ENCODE measurements at places on chromosomes 1 and 21.

DNA sequence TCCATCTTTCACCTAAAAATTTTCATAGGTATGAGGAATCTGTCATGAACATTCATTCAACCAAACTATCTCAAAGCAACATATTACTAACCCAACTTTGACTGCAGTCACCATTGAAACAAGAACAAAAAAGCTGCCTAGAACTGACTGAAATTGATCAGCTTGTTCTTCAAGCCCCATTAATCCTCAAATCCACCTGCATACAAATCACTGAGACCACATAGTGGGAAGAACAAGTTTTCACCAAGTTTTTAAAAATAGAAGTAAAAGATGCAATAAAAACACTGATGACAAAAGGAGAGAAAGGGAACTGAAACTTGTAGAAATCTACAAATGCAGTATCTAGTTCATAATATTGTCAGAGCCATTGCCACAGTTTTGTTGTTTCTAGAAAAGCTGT is 6.1 kb downstream of the SORT1 start:
- no peak for DNase-seq

DNA sequence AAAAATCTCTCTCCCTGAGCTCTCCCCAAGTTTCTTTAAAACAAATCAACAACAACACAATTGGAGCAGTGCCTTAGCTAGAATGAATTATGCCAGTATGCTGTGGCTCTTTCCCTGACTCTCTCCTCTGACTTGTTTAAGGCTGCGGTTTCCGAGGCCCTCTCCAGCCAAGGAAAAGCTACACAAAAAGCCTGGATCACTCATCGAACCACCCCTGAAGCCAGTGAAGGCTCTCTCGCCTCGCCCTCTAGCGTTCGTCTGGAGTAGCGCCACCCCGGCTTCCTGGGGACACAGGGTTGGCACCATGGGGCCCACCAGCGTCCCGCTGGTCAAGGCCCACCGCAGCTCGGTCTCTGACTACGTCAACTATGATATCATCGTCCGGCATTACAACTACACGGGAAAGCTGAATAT is 1.9 kb downstream of the S1PR1 start:
- peak; percentile 90 for DNase-seq

DNA sequence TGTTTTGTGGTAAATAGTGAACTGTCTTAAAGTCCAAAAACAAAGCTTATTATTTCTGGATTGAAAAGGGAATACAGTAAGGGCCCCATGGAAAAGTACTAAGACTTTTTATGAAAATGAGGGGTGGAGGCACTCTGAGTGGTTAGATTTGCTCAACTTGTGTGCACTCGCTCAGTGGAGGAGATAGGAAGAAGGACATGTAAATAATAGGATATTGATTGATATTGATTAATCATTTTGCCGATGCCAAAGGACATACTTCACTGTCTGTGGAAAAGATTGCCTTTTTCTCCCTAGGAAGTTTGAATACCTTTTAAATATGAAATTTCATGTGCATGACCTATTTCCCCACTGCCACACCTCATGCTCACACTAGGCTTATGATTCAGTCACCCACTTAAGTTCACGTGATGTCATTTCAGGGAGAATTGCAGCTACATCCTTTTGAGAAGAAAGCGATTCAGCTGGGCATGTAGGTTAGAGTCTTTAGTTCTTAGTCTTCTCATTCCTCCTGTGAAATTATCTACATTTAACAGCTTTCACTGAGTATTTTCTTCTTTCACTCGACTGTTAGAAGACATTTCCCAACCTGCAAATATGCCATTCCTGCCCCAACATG is 5.0 kb downstream of the MTR start:
- DNase-seq, result no peak

DNA sequence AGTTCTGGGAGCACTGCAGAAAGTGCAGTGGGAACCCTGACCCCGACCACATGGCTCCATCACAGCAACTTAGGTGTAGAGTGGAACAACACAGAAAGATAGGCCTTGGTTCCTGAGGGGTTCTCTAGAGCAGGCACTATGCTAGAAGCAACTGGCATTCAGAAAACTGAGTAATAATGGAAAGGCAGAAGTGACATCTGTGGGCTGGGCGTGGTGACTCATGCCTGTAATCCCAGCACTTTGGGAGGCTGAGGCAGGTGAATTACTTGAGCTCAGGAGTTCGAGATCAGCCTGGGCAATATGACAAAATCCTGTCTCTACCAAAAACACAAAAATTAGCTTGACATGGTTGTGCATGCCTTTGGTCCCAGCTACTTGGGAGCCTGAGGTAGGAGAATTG is 5.3 kb downstream of the MRPS15 start:
- no peak for DNase-seq

GRCh38 chr21:46116776-46117585 is 19.1 kb downstream of the COL6A2 start:
- peak; percentile 64 for DNase-seq

DNA sequence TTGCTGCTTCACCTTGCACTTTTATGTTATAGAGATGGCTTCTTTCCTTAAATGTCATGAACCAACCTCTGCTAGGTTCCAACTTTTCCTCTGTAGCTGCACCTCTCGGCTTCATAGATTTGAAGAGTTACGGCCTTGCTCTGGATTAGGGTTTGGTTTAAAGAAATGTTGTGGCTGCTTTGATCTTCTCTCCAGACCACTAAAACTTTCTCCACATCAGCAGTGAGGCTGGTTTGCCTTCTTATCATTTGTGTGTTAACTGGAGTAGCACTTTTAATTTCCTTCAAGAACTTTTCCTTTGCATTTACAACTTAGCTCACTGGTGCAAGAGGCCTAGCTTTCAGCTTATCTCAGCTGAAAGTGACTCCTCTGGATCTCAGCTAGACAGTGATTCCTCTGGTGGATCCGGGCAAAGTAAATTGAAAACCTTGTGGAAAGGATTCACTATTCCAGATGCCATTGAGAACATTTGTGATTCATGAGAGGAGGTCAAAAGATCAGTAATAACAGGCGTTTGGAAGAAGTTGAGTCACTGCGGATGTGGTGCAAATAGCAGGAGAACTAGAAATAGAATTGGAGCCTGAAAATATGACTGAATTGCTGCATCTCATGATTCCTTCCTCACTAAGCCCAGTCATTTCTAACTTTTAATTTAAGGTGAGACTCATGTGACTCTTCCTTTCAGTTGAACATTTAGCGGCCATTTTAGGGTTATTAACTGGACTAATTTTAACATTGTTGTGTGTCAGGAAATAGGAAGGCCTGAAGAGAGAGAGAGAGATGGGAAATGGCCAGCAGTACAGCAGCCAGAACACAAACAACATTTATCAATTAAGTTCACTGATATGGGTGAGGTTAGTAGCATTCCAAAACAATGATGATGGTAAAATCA is 16.2 kb upstream of the RGS1 start:
- DNase-seq, result peak; percentile 33

DNA sequence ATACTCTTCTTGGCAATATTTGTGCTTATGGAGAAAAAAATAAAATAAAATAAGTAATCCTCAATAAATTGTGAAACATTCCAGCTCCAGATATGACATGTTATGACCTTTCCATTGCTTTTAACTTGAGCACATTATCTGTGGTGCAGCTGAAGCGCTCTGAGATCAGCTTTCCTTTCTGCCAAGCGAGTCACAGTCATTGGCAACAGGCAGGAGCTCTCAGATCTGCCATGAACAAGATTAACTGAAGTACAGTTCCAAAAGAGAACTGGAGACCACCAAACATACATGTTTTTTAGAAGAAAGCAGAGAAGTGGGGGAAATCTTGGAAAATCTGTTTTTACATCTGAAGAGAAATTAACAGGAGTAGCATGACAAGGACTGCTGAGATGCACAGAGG is 89.2 kb upstream of the DSCAM start:
- no peak for DNase-seq

GRCh38 chr1:97603776-97604175 is 317.1 kb downstream of the DPYD start:
- DNase-seq, result no peak

GRCh38 chr1:206776229-206776628 is 3.9 kb upstream of the IL10 start:
- no peak for DNase-seq

GRCh38 chr21:45386336-45386727 is 18.6 kb upstream of the COL18A1 start:
- DNase-seq, result peak; percentile 56

- DNase-seq, result no peak
These were observed 77.1 kb downstream of the HLCS start for GRCh38 chr21:36889401-36889800.

DNA sequence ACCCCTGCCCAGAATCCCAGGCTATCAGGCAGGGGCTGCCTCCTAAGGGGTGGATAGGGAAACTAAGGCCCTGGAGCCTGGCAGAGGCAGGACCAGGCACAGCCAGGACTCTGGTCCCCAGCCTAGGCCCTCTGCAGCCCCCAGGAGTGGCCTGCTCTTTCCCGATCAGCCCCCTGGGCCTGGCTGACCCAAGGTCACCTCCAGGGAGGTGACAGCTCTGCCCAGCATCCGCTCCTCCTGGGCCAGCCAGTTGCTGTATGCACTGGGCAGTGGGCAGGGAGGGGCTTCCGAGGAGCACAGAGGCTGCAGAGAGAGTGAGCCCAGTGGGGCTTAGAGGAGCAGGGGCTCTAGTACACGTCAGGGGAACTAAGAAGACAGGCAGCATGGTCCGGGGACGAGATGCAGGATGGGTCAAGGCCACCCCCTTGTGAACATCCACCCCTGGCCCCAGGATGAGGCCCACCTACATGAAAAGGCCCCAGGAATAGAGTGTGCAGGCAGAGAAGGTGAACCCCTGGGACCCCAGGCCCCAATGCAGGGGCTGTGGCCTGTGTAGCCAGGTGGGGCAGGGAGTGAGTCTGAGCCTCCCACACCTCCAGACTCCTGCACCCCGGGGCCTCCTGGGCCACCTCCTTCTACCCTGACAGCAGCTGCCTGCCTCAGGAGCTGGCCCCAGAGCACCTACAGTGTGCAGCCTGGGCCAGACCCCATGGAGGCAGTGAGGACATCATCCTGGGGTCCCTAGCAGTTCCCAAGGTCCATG is 32.8 kb downstream of the WNT9A start:
- DNase-seq, result no peak

DNA sequence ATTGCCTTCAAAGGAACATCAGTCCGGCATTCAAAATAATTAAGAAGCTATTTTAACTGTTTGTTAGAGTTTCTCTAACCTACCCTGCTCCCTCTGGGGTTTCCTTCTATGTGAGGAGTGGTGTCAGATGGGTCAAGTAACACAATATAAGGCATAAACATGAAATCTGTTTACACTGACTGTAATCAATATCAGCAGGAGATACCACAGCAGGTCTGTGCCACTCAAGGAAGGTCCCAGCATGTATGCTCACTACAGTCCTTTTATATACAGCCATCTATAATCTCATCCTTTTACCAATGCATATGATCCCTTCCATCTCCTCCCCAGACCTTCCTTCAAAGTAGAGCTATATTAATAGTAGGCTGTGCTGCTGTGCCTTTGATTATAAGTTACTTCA is 25.4 kb downstream of the EEIG2 start:
- DNase-seq, result no peak

DNA sequence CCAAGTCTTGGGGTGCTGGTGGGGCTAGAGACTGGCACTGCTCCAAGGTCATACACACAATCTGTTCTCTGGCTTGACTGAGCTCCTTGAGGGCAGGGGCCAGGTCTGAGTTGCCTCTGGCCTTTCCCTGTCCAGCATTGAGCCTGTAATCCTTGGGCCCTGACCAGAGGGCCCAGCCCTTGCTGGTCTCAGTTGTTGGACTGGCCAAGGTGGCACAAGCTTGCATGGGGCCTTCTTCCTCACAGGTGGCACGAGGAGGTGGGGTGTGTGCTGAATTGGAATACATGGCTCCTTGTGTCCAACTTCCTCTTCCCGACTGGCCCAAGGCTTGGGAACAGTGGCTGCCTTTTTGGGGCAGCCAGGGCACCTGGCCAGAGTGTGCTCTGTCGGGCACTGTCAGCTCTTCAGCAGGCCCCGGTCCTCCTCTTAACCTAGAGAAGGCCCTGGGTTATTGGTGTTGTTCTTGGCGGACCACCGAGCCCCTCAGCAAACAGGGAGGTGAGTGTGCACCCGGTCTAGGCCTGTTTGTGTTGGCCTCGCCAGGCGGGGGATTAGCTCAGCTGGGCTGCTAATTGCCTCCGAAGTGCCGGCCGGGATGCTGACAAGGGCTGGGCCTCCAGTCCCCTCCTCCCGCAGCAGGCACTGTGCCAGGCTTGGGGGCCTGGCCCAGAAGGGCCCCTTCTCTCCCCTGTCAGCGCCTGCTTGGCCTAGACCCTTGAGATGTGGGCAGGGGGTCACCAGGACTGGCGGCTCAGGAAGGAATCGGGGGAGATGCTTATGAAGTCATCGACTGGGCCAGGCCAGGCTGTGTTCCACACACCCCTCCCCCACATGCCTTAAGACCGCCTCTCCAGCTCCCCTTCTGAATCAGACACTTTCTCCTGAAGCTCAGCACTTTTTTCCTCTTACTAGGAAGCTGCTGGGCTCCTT is 28.5 kb downstream of the WNT4 start:
- no peak for DNase-seq

DNA sequence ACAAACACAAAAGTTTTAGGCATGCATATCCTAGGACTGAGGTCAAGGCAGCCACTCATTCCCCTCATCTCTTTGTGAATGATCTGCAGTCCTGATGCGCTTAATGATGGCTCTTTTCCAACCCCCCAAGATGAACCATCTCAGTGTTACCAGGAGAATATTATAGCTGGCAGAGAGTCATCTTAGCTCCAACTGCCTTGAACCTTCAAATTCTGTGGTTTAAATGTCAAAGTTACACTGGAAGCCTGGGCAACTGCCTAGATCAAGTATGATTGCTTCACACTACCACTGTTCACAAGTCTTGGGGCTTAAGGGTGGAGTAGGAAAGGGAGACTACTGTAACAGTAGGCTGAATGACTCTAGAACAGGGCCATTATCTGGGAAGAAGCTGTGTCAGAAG is 8.0 kb upstream of the MYBPHL start:
- DNase-seq, result no peak

DNA sequence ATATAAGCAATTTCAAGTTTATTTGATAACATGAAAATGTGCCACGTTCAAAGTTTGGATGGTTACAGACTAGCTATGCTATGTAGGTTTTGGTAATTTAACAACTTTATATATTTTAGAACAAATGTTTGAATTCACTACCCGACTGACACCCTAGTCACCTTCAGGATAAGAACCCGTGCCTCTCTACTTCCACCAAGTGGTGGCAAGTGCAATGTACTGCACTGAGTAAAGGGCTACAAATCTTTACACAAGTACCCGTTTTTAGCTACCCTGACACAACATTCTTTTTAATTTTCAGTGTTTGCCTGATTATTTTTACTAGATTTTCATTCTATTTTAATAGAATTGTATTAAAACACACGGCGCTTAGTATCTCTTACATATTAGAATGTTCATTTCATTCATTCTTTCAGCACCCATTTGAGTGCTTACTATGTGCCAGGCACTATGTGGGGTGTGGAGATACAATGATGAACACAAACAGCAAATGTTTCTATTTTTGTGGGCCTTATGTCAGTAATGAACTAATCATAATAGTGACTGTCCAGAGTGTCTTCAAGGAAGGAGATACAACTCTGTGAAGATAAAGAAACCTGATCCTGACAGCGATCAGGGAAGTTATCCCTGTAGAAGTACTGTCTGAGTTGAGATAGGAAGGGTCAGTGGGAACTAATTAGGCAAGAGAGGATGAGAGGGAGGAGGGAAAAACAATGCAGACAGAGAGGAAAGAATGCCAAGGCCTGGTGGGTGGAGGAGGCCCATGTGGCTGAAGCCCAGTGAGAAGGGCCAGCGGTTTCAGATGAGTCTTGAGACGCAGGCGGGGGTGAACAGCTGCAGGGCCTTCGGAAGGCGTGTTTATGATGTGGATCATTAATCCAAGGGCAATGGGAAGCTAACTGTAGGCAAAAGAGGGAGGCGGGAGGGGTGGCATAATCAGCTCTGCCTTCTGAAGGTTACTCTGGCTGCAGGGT is 3.8 kb downstream of the LCA5L start:
- DNase-seq, result no peak

All from tibial artery (tissue), 4 donors.